Stimulated activated CD8-positive, alpha-beta memory T cell treated with anti-CD3 and anti-CD28 coated beads, Interleukin-4, amount 100 ng/mL, for 1 hour (primary cell): ENCODE measurements at places on chromosomes 2 and 18.
A peak's percentile ranks its signal among the peaks of the same experiment; 100 is the strongest.

DNA sequence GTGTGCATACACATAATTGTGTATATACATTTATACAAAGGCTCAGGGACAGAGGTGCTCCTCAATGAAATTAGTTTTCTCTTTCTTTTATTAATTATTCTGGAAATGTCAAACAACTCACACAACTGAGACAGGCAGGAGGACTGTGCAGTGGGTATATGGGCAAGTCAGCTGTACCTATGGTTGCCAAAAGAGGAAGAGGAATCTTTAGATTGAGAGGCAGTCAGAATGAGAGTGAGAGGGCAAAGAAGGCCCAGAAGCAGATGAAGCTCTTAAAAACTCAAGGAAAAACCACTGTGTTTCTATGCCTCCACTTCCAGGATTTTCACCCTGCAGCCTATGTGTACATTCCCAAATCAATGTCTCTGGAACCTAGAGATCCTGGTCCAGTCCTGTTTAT, 79.1 kb downstream of the CACNB4 start:
- no peak for DNase-seq

GRCh38 chr18:34315591-34316352, 91.1 kb upstream of the NOL4 start:
- DNase-seq = no peak

- DNase-seq = no peak
These were observed 100.6 kb downstream of the BABAM2 start for GRCh38 chr2:27991146-27991545.

DNA sequence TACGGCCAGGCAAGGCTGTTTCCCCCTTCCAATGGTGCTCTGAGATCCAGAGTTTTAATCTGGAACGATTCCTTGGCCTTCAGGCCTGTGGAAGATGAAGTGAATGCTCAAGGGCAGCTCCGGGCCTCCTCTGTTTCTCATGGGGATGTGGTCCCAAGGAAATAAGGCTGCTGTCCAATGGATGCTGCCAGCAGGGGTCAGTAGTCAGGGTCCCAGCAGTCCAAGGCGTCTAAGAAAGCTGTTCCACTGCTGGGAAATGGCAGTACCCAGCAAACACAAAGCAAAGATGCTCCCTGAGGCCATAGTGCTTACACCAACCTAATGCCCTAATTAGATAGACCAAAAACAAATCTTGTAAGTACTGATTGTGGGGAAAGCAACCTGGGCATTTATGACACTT, 12.5 kb downstream of the NMS start:
- DNase-seq = no peak

DNA sequence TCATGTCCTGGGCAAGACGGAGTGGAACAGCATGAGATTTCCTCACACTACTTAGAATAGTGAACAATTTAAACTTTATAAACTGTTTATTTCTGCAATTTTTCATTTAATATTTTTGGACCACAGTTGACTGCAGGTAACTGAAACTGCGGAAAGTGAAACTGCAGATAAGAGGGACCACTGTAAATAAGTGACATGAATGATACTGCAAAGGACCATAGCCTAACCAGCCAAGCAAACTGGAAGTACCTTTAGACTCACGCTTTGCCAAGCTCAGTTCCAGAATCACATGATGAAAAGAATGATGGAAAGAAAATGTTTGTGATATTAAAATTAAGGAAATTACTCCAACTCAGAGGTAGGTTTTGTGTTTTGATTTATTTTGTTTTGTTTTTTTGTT, 94.6 kb upstream of the ITGA4 start:
- no peak for DNase-seq

DNA sequence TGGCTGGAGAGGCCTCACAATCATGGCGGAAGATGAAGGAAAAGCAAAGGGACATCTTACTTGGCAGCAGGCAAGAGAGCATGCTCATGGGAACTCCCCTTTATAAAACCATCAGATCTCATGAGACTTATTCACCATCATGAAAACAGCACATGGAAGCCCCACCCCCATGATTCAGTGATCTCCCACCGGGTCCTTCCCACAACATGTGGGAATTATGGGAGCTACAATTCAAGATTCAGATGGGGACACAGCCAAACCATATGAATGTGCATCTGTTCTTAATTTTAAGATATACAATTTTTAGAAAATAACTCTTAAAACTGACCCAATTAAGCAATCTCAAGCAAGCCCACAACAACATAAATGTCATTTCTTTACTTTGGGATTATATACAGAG, 12.6 kb downstream of the C18orf63 start:
- no peak for DNase-seq

DNA sequence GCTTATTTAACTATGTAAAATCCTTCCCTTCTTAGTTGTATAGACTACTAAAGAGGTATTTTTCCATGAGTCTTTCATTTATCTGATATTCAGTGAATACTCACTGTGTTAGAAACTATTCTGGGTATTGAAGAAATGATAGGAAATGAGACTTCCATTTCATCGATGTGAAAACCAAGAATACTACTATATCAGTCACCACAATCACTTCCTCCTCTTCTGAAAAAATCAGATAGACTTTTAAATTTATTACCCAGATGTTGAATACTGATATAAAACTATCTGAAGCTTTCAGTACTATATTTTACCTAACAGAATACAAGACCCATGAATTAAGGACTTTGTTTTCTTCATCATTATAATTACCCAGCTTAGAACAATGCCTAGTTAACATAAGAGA, 1801.1 kb upstream of the CELF4 start:
- DNase-seq = no peak

DNA sequence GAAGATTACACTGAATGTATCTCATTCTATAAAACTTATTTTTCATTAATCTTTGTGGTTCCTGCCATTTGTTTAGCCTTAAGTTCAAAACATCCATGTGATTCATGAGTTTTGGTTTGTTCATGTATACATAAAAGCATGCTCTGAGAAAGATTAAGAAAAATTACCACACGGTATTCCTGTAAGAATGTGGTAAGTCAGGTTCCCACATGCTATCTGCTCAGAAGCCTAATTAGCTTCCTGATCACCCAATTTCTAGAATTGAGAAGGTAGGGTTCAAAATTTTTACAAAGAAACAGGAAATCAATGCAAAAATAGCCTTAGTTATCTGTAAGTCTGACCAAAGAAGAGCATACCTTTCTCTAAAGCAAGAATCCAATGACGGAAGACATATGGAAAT, 241.6 kb upstream of the VRK2 start:
- DNase-seq = no peak

- DNase-seq = no peak
These were observed 95.0 kb downstream of the EPC2 start for GRCh38 chr2:148739454-148740105.

- DNase-seq = no peak
These were observed 142.3 kb upstream of the NCKAP5 start for GRCh38 chr2:133710613-133711012.

DNA sequence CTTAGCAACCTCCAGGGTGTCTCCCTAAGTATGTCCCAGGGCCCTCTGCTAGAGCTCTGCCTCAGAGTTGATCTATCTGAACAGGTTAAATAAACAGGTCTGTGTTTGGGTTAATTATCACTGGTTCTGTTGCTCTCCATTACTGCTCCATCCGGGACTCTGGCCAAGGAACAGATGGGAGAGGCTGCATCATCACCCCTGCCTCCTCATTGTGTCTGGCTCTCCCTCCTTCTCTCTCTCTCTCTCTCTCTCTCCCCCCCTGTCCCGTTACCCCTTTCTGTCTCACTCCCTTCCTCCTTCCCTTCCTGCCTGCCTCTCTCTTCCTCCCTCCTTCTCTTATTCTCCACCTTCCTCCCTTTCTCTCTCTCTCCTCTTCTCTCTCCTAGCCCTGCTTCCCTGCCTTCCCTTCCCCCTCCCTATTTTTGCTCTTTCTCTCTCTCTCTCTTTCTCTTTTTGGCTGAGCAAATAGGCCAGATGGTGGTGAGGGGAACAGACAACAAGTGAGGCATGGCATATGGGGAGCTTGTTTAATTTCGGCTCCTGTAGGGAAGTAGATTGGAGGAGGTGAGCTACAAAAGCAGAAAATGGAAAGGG, 62.1 kb downstream of the SETBP1 start:
- DNase-seq = no peak

DNA sequence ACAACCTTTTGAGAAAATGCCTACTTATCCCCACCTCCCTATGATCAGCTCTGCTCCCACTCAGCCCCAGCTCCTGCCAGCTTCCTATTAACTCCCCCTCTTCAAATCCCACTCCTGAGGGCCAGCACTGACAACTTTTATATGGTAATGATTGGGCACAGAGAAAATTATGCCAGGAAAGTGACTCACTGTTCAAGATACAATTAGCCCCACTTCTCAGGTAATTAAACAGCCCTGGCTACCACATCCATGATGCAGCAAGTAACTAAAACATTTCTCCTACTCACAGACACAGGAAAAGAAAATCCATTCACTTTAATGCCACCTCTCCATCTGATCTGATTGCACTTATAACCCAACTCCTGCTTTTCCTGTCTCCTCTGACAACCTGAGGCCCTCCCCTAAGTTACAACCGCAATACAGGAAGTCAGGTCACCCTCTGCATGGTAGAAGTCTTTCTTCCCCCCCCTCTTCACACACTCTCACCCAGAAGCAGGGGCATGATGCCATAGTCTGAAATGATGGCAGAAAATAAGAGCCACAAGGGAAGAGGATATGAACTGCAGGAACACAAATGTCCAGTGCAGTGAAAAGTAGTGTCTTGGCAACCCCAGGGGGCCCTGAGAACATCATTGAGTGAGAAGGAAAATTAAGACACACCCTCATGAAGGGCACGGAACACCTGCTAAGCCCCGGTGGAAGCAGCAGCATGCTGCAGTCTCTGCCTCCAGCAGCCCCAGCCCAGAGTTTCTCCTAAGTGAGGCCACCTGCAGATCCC, 54.4 kb downstream of the STK39 start:
- DNase-seq = peak; percentile 12
